ENCODE measurements at places on chromosomes 4 and X. TPM values are rescaled to one million over a fixed set of nuclear protein-coding genes. Genes with fewer than 3 reads are reported as not detected.

DNA sequence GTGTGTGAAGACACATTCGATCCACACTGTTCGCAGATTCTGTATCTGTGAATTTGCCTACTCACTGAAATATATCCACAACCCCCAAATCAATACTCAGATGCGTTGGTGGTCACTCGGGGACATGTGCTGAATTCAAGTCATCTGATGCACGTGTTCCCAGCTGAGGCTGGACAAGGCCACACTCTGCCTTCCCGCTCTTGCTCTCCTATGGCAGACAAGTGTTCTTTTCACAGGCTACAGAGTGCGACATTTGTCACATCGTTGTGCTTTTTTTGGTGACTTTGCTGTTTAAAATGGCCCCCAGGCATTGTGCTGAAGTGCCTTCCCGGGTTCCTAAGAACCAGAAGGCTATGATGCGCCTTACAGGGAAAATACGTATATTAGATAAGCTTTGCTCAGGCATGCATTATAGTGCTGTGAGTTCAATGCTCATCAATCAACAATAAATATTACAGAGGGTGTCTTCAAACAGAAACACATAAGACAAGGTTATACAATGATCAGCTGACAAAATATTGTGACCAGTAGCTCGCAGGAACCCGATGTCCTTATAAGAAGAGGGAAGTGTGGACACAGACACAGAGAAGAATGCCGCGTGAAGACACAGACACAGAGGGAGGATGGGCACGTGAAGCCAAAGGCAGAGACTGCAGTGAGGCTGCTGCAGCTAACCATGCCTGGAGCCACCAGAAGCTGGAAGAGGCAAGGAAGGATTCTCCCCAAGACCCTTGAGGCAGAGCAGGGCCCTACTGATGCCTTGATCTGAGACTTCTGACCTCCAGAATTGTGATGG lies 42.0 kb downstream of the IRF2 start:
- H3K27ac ChIP-seq: no peak overlapping the region
- H3K27me3 ChIP-seq: no peaks in the 10 kb centered on the region
- DNase-seq: peak; percentile 53
- H3K36me3 ChIP-seq: peaks cover 16% of the 10 kb centered on the region

- DNase-seq: no peak
- H3K4me3 ChIP-seq: no peak overlapping the region
- no peaks in the 10 kb centered on the region for H3K36me3 ChIP-seq
- H3K4me1 ChIP-seq: no peaks in the 10 kb centered on the region
- H3K27ac ChIP-seq: no peak overlapping the region
These were observed 6.2 kb downstream of the NR0B1 start for GRCh38 chrX:30302956-30303355.

DNA sequence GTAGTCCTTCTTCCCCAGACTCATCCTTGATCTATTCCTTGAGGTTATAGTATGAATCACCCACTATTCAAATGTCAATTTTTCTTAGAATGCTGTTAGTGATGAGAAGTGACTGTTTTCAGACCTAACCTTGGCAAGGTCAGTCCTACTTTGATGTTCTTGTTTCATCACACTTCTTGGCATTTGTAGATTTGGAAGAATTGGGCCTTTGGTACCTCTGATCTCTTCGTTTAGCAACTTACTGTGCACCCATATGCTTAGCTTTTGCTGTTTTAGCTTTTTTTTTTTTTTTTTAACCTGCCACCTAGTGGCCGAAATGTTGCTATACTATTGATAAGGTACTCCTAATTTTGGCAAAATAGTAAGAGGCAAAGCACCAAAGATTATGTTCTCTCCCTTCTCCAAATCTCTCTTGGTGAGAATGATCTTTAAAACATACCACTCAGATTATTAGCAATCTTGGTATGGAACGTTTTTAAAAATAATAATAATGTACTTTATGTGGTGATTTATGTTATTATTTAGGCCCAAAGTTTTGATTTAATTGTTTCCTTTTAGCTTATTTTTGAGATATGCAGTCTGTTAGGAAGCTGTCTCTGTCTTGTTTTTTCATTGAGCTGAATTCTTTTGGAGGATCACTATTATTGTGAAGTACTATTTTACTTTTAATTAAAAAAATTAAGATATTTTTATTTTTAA lies 16.6 kb downstream of the DCK start:
- no peak overlapping the region for H3K27ac ChIP-seq
- H3K36me3 ChIP-seq: peaks cover 8% of the 10 kb centered on the region
- H3K4me1 ChIP-seq: peaks cover 13% of the 10 kb centered on the region
- H3K27me3 ChIP-seq: no peaks in the 10 kb centered on the region
- no peak for DNase-seq
- H3K4me3 ChIP-seq: no peak overlapping the region

The TLR10 gene
- 1.2 TPM for total RNA-seq

- no peaks in the 10 kb centered on the region for H3K36me3 ChIP-seq
- no peaks in the 10 kb centered on the region for H3K27me3 ChIP-seq
- H3K4me1 ChIP-seq: no peaks in the 10 kb centered on the region
These were observed 106.3 kb downstream of the LINC00632 start for GRCh38 chrX:140815868-140816267.

- H3K36me3 ChIP-seq: no peaks in the 10 kb centered on the region
- H3K27me3 ChIP-seq: no peaks in the 10 kb centered on the region
- peaks cover 5% of the 10 kb centered on the region for H3K4me1 ChIP-seq
- DNase-seq: no peak
These were observed 33.7 kb downstream of the CD38 start for GRCh38 chr4:15811703-15812337.

DNA sequence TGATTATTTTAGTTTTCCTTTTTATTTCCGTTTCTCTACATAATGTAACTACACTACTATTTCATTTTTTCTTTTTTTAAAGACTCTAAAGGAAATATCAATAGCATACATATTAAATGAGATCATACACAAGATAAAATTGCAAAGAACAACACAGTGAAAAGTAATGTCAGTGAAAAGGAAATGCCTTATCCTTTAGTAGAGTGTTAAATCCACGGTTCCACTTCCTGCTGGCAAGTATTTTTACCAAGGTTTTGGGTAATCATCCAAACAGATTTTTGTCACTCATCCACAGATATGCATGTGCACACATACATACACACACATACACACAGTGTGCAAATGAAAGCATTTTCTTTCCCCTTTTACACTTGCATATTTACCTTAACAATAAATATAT lies 548.9 kb downstream of the PPP4R3C start:
- no peak for DNase-seq
- H3K4me3 ChIP-seq: no peak overlapping the region
- no peaks in the 10 kb centered on the region for H3K36me3 ChIP-seq
- no peak overlapping the region for H3K27ac ChIP-seq
- no peaks in the 10 kb centered on the region for H3K27me3 ChIP-seq

DNA sequence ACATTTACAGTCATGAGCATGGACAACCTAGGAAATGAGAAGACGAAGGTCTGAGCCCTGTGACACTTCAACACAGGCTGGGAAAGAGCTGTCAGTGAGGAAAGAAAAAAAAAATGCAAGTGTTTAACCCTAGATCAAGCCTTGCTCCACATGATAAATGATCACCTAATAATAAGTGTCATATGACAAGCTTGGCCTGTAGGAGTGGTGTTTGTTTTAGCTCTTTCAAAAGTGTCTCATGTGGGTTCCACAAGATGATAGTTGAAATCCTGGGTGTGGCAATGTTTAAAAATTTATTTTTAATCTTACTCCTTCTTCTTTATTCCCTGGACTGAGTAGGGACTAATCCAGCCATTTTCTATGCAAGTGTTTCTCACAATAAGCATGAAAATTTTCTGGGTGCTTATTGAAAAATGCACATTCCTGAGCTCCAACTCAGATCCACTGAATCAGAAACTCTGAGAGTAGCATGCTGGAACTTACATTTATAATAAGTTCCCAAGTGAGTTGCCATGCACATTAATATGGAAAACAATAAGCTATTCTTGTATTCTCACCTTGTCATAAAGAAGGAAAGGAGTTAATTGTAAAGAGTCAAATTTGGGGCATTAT lies 138.3 kb downstream of the AREG start:
- no peaks in the 10 kb centered on the region for H3K36me3 ChIP-seq
- no peak overlapping the region for H3K27ac ChIP-seq
- DNase-seq: no peak
- no peak overlapping the region for H3K4me3 ChIP-seq
- no peaks in the 10 kb centered on the region for H3K27me3 ChIP-seq

DNA sequence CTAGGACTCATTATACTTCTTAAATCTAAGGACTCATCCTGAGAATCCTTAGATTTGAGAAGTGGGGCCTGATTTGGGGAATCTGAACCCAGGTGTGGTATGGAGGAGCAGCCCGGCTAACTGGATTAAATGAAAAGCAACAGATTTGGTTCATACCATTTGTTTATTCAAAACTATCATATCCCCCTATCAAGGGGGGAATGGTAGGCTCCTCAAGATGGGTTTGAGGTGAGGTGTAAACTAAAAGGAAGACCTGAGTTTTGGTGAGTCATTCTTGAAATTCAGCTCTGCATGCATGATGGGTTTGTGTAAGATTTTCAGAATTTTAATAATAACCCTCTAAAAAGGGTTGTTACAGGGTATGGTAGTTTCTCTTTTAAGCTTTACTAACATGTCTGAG lies 53.4 kb downstream of the CASP6 start:
- DNase-seq: no peak
- H3K36me3 ChIP-seq: no peaks in the 10 kb centered on the region
- H3K4me1 ChIP-seq: no peaks in the 10 kb centered on the region
- H3K4me3 ChIP-seq: no peak overlapping the region
- H3K27ac ChIP-seq: no peak overlapping the region

The DMP1 gene
- not detected for total RNA-seq

DNA sequence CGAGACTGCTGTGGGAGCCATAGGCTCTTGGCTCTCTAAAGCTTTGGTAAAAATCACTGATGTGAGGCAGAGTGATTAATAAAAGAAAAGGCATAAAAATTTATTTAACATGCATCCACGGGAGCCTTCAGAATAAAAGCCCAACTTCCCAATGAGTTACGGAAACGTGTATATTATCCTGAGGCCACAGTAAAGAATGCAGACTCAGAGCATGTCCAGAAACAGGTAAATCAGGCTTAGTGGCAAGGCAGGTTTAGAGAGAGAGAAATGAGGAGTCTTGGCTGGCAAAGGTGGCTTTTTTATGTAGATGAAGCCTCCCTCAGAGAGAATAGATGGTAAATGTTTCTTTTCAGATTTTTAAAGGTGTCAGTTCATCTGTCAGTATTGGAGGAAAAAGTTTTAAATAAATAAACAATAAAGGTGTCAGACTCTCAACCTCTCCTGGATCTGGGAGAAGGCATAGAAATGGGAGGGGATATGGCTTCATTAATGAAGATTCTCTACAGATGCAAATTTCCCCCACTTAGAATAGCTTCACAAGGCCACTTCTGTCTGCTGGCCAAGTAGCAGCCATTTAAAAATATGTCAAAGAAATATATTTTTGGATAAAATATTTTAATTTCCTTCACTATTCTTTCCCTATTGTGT lies 24.0 kb downstream of the C4orf51 start:
- DNase-seq: no peak
- H3K4me1 ChIP-seq: no peaks in the 10 kb centered on the region
- no peaks in the 10 kb centered on the region for H3K27me3 ChIP-seq
- no peak overlapping the region for H3K27ac ChIP-seq
- no peak overlapping the region for H3K4me3 ChIP-seq
- H3K36me3 ChIP-seq: no peaks in the 10 kb centered on the region

DNA sequence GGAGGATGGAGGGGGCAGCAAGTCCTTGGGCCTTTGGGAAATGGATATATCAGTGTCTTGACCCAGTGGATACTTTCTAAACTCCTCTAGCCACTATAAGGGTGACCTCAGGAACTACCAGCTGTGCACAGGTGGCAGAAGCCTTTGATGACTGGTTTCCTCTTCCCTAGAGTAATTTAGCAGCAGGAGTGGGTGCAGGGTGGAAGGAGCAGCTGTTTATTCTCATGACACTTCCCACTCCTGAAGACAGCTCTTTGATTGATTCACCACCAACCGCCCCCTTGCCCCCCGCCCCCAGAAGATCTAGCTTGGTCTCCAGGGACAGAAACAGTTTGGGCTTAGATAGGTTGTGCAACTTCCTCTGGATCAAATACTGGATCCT lies 63.0 kb downstream of the GPC3 start:
- H3K4me3 ChIP-seq: no peak overlapping the region
- no peaks in the 10 kb centered on the region for H3K4me1 ChIP-seq
- no peak for DNase-seq
- no peak overlapping the region for H3K27ac ChIP-seq
- H3K36me3 ChIP-seq: no peaks in the 10 kb centered on the region

DNA sequence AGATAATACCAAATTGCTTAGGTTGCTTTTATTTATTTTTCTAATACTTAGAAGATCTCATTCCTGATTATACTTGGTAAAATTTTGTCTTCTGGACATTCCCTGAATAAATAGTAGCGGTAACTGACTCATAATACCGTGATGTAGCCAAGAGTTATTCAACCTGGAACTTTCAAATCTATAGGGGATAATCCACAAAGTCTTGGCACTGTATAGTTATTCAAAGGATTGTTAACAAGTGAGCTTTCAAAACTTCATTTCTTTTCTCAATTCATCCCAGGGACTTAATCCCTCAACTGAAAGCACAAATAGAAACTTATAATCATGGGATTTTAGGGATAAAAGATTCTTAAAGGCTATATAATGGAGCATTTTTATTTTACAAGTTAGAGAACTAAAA lies 1383.3 kb downstream of the FAM133A start:
- H3K4me3 ChIP-seq: no peak overlapping the region
- no peak for DNase-seq
- H3K27ac ChIP-seq: no peak overlapping the region

The AREG gene
- 7.8 TPM for total RNA-seq

GRCh38 chrX:3815896-3816664 lies 102.6 kb upstream of the PRKX start:
- H3K4me3 ChIP-seq: peak overlapping the region; percentile 66

- no peak overlapping the region for H3K4me3 ChIP-seq
- H3K36me3 ChIP-seq: no peaks in the 10 kb centered on the region
- H3K4me1 ChIP-seq: peaks cover 5% of the 10 kb centered on the region
- DNase-seq: no peak
- no peaks in the 10 kb centered on the region for H3K27me3 ChIP-seq
- H3K27ac ChIP-seq: no peak overlapping the region
These were observed 24.6 kb upstream of the ANTXR2 start for GRCh38 chr4:80097400-80098177.

DNA sequence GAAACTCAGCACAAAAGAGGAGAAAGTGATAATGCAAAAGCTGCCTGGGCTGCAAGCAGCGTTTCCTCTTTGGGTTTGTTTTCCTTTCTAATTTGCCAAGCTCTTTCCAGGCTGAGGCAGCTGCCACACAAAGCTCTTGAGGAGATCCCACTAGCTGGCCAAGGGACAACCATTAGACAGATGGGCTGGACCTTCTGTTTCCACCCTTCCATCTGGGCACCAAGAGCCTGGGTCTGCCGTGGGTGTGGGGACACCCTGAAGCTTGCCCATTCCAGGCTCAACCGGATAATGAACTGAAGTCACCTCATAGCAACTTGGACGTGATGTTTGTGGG lies 194.6 kb upstream of the C1QTNF7 start:
- DNase-seq: no peak
- H3K27me3 ChIP-seq: no peaks in the 10 kb centered on the region
- peak overlapping the region; percentile 13 for H3K27ac ChIP-seq

- H3K4me3 ChIP-seq: no peak overlapping the region
- no peak for DNase-seq
- H3K27ac ChIP-seq: no peak overlapping the region
- peaks cover 10% of the 10 kb centered on the region for H3K36me3 ChIP-seq
- H3K27me3 ChIP-seq: no peaks in the 10 kb centered on the region
- H3K4me1 ChIP-seq: peaks cover 10% of the 10 kb centered on the region
These were observed 33.5 kb upstream of the CYP2U1 start for GRCh38 chr4:107897823-107898222.

The PITX2 gene
- total RNA-seq: not detected

All from lower lobe of right lung (tissue), 2 donors.